AG10803 (cell line): ENCODE measurements at places on chromosomes 11 and 22.

- peak; percentile 8 for DNase-seq
These were observed 29.9 kb downstream of the CWF19L2 start for GRCh38 chr11:107427569-107428180.

DNA sequence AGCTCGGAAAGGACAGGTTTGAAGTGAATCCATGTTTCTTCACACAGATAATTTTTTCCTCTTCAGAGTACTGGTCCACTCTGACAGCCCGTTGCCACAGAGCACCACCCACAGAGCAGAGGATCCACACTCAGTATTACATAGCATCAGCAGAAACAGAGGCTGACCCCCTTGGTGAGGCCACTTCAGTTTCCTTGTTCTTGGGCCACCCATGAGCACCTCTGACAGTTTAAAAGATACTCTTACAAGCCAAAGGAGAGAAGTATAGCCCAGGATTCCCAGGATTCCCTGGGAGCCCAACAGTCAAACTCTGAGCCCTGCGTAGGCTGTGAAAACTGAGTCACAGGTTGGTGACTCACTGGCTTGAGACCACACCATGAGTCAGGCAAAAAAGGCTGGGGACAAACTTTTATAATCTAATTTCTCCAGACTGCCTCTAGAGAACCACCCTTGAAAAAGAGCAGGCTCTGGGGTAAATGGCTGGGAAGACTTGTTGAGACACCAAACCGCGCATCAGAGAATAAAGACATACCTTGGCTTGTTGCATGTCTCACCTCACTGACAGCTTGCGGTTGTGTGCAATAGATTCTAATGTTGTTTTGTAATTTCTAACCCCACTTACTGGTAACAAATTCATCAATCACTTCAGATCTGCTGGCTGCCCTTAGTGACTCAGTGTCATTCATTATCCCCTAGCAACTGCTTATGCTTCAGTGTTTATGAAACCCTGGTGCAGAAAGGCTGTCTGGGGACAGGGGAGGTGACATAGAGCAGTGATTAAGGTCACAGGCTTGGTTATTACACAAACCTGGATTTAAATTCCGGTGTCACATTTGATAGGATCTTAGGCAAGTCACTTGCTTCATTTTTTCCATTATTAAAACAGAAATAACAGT lies 56.9 kb upstream of the PRSS23 start:
- peak; percentile 99 for DNase-seq

DNA sequence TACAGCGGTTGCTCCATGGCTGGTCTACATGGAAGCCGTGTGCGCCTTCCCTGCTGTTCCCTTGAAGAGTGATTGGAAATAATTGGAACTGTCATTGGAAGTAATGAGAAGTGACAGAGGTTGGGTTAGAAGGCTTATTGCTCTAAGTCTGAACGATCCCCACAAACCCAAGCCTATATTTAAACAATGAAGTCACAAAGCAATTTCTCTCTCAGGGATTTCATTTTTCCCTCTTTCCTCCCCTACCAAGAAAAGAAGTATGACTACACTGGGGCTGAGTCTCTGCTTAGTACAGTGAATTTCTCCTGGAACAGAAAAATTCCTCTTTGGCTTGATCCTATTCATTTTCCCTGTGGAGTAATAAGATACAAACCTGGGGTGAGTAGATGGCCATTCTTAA lies 7.8 kb downstream of the CLMP start:
- no peak for DNase-seq

- no peak for DNase-seq
These were observed 353.4 kb downstream of the SOX6 start for GRCh38 chr11:16002942-16003341.

DNA sequence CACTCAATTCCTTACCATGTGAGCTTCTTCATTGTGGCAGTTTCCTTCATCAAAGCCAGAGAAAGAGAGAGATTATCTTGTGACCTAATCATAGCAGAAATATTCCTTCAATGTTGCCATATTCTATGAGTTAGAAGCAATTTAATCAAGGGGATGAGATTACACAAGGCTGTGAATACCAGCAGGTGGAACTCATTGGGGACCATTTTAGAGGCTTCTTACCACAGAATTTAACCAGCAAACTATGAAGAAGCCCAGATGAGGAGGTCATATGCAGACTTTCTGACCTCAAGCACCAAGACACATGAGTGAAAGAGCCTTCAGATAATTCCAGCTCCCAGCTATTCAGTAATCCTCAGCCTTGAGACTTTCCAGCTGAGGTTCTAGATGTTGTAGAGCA lies 51.3 kb downstream of the ADM start:
- DNase-seq = peak; percentile 65

- DNase-seq = no peak
These were observed 15.8 kb downstream of the TOLLIP start for GRCh38 chr11:1293619-1294015.

DNA sequence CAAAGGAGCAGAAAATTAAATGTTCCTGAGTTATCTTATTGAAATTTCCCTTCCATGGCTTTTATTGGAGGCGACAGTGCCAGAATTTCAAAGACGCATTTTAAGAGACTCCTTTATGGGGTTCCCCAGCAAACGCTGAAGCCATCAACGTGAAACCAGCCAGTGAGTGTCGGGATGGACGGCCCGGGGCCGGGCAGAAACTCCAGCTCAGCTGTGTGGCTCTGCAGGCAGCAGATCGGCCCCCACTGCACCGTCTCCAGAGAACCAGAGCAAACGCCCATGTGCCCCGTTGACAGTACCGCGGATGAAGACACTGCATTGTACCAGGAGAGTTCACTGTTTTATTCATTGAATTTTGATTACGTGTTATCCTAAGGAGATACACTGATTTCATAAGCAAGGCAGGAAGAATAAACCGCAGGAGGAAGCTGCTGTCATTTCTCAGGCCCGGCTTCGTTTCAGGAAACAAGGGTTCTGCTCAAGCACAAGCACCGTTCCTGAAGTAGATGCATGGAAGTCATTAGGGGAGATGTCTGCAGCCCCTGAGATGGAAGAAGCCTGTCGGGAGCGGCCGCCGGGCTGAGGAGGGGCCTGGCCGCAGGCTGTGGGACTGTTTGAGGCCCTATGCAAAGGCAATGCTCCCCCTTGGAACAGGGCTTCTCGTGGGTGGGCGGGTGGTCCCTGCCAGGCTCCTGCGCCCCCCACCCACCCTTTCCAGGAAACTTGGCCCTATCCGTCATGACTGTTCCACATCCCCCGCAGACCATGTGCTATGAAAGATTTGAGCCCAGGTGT lies 639.7 kb downstream of the TBC1D22A start:
- peak; percentile 22 for DNase-seq

- DNase-seq = no peak
These were observed 447.4 kb downstream of the BRD1 start for GRCh38 chr22:49380095-49380827.

DNA sequence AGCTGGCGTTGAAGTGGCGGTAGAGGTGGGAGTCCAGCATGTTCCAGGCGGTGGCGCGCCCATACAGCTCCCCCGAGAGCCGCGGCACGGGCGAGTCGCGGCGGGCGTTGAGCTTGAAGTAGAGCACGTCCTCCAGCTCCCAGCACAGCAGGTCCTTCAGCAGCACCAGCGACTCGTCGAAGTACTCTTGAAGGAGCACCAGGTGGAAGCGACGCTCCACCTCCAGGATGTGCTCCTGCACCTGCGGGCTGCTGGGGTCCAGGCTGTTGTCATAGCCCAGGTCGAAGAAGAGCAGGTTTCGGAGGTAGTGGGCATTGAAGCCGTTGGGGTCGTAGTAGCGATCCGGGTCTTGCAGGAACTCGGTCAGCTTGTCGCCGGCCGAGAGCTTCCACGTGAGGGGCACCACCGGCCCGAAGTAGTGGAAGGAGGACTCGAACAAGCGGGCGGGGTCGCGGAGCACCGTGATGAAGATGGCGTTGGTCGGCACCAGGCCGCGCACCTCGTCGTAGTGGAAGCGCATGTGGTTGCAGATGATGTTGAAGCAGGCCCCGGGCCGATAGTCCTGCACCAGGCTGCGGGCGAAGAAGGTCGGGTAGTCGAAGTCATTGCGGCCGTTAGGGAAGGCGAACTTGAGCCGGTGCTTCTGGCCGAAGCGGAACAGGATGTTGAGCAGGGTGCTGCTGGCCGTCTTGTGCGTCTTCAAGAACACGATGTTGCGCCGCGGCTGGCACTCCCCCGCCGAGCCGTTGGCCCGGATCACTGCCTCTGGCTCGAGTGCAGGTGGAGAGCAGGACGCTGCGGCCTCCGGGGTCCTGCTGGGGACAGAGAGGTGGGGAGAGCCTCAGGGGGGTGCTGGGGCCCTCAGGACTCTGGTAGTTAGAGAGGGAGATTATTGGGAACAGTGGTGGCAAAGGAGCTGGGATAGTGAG lies 9.0 kb upstream of the SEC14L6 start:
- DNase-seq = no peak

DNA sequence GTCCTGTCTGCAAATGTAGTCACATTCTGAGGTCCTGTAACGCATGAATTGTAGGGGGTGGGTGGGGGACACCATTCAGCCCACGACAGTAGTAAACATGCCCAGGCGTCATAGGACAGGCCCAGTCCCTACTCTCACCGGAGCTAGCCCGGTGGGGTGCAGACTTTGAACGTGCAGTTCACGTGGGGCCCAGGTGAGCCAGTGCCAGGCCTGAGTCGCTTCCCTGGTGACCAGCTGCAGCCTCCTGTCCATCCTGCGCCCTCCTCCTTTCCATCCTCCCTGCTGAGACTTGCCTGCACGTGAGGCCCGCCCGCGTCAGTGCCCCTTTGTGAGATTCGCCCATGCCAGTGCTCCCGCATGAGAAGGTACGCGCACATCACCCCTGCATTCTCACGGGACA lies 116.8 kb downstream of the WNT7B start:
- DNase-seq = no peak

DNA sequence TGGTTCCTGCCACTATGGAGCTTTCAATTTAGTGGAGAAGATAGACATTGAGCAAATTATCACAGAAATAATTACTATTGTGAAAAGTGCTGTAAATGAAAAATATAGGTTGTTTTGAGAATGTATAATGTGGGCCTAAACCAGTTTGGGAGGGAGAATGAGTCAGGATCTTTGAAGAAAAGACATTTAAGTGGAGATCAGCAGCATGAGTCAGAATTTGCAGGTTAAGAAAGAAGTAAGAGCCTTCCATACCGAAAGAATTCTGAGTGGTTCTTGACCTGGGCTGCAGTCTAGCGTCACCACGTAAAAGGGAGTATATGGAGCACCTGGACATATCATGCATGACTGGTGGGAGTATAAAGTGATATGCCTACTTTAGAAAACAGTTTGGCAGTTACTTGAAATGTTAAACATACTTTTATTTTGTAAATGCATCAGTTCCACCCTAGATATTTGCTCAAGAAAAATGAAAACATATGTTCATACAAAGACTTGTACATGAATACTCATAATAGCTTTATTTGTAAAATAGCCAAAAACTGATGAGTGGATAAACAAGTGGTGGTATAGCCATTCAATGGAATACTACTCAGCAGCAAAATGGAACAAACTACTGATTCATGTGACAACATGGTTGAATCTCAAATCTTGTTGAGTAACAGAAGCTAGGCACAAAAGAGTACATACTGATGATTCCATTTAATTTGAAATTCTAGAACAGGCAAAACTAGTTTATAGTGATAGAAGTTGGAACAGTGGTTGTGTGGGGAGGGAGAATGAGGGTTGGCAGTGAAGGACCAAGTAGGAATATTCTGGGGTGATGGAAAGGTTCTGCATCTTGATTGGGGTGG lies 99.2 kb downstream of the STIM1 start:
- DNase-seq = no peak
